ENCODE measurements at places on chromosomes 11 and 22.

DNA sequence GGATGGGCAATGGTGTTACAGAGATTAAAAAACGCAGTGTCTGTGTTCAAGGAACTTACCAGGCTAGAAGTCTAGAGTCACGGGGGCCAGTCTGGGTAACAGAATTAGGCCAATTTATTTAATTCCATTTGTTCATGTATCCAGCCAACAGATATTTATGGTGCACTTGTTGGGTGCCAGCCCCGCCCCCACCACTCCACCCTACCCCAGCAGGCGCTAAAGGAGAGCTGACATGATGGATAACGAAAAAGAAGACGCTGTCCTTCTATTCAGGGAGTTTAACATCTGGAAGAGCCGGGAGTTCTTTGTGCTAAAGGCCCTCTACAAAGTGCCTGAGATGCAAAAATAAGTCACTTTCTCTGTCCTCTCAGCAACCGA, 1.1 kb upstream of the BMAL1 start:
- no peak for DNase-seq

DNA sequence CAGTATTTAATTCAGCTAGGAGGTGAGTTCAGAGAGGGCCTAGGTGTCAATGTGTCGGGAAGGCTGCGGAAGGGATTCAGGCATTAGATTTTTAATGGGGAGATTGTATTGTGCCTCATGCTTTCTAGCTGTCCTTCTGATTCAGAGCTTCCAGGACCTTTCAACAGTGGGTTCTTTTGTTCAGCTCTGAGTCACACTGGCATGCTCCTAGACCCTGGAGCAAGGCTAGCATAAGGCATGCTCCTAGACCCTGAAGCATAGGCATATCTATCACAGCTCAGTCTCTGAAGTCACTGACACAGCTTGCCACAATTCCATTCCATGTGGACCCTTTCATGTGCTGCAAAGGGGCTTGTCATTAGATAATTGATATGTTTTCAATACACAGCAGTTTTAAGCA, 396.9 kb downstream of the RAB38 start:
- DNase-seq = no peak

- peak; percentile 75 for DNase-seq
Measured at GRCh38 chr11:12376259-12377081, 901 bp upstream of the PARVA start.

DNA sequence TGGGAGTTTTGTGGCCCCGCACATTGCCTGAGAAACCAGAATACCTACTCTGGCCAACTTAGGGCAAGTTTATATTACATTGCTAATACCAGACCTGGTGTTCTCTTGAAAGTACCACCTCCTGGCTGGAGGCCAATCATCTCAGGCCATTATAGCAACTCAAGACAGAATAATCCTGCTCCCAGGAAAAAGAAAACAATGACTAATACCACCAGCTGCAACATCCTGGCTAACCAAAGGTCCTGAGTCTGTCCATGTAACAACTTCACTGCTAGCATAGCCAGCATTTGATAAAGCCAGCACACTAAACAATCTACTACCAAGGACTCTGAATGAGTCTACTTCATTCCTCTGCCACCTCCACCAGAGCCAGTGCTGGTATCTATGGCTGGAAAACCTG, 1298.7 kb upstream of the CNTN5 start:
- peak; percentile 85 for DNase-seq

DNA sequence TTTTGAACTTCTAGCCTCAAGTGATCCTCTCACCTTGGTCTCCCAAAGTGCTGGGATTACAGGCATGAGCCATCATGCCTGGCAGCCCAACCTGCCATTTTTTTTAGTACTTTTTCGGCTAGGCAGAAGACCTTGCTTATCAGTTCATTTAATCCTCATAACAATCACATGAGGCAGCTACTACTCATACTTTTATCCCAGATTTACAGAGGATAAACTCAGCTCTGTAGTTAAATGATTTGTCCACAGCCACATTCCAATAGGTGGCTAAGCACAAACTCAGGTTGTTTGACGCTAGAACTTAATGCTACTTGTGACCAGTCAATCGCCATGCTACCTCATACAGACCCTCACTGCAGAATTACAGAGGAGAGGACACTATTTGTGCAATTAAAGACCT, 28.1 kb downstream of the SBF2 start:
- no peak for DNase-seq

GRCh38 chr11:79413268-79413667, 27.6 kb downstream of the TENM4 start:
- peak; percentile 87 for DNase-seq

DNA sequence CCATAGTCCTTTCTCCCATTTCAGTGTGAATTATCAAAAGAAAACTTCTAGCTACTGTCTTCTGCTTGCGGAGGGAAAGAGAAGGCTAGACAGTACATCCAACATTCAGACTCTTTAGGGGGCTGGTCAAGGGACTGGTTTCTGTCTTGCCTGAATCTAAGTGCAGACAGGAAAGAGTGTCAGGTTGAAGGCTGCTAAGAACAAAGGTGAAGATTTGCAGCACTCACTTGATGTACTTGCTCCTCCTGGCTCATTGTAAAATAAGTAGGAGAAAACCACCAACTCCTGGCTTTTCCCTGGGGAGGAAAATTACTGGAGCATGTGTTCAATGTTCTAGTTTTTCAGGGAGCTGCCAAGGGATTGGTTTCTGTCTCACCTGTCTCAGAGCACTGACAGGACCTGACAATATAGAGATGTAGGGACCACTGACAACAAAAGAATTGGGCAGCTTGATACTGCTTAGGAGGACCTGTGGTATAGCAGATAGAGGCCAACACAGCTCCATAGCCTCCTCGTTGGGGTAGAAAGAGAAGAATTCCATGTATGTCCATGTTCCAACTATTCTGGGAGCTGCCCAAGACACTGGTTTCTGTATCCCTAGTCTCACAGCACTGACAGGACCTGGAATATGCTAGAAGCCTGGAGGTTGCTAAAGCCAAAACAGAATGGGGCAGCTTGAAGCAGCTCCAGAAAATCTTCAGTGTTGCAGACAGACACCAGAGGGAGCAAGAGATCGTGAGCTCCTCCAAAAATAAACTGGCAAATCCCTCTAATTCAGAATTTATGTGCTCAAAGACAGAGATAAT, 39.7 kb upstream of the MMP12 start:
- peak; percentile 16 for DNase-seq

DNA sequence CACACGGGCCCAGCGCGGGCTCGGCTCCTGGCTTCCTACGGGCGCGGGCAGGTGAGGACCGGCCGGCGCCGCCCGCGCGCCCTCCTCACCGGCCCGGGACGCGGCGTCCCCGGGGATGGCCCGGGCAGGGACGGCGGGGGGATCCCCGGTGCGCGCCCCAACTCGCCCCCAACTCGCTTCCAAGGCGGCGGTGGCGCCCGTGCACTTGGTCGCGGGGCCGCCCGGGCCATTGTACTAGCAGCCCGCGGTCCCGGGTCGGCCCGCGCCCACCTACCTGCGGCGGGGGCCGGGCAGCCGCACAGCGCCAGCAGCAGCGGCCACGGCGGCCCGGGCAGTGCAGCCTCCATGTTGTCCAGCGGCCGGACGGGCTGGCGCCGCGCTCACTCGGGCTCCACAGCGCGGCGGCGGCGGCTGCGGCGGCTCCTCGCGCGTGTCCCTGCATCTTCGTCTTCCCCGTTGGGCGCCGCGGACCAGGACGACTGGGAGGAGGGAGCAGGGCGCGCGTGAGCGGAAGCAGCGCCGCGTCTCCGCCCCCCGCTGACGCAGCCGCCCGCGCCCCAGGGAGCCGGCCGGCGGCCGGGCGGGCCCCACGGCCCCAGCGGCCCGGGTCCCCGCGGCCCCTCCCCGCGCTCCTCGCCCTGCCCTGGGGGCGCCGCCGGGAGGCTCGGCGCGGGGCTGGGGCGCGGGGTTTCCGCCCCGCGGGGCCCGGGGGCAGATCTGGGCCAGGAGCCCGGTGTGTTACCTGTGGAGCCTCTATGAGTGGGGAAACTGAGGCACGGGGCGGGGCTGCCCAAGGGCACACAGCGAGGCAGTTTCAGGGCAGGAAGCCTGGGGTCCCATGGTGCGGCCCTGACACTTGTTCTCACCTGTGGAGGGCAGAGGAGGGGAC, 159.3 kb upstream of the GRK3 start:
- DNase-seq = peak; percentile 38

- peak; percentile 97 for DNase-seq
Measured at GRCh38 chr11:74672956-74673692, 58.1 kb downstream of the CHRDL2 start.

DNA sequence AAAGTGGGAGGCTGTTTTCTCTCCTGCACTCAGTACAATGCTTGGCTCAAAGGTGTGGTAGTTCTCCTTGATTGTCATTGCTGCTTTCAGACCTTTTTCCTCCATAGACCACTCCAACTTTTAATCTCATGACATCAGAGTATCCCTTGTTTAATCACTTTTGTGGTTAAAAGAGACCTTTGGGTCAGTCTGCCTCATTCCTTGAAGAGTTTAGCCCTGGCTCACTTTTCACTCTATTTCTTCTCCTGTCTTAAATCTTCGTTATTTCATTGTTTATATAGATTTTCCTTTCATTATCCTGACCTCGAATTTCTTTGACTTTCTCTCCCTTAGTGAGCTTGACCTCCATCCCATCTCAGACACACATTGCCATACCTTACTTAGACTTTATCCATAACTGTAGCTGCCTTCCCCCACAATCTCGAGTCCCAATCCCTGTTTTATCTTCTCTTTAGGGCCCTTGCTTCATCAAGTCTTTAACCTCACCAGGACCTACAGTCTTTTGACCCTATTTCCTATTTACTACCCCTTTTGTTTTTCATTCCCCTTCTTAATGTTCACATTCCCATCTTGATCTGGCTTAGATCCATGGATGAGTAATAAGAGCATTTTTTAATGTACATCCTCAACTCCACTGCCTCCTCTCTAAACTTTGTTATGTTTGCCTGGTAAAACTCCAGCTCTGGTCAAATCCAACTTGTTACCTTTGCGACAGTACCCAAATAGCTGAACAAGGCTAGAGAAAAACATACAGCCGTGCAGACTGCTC, 9.5 kb downstream of the ATXN10 start:
- no peak for DNase-seq

DNA sequence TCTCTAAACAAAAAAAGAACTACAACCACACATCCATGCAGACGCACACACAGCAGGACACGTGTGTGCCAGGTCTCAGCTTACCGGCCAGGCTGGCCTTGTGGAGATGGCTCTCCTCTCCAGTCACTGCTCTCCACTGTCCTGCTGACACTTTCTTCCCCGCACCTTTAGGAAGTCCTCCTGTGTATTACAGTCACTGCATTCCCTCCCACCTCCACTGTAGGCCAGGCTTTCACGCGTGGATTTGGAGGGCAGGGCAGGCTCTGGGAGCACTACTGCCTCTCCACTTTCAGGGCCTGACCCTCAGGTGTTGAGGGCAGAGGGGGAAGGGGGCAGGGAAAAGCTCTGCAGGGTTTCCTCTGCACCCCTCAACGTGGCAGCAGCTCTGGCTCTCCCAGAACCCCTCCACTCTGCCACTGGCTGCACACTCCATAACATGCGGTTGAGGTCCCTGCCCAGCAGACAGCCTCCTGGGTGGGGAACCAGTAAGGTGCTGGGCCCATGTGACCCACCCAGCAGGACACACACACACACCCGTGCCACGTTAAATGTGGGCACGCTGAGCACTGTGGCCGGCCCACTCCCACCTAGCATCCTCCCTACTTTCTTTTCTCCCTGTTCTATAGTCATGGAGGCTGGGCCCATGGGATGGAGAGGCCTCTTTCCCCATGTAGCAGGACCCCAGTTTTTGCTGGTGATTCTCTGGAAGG, 107.0 kb upstream of the PITPNB start:
- no peak for DNase-seq

- no peak for DNase-seq
Measured at GRCh38 chr11:9562716-9563115, 10.8 kb upstream of the WEE1 start.

GRCh38 chr11:12174128-12174476, 63.7 kb downstream of the MICAL2 start:
- no peak for DNase-seq

- DNase-seq = no peak
Measured at GRCh38 chr11:33362051-33362910, 105.1 kb downstream of the HIPK3 start.

DNA sequence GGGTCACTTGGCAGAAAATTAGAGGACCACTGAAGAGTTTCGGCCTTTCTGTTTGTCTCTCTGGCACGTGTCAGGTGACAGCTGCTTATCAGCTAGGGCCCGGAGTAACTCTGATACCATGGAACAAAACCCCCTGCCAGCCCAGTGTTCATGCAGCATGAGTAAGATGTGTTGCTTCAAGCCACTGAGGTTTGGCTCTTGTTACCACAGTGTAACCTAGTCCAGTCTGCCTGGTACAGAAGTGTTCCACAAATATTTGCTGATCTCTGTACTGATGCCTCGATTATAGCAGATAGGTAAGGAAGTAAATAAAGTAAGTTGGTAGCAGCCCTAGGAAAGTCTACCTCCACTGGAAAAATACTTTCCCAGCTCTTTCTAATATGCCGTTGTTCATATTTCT, 20.5 kb upstream of the ETS1 start:
- no peak for DNase-seq

DNA sequence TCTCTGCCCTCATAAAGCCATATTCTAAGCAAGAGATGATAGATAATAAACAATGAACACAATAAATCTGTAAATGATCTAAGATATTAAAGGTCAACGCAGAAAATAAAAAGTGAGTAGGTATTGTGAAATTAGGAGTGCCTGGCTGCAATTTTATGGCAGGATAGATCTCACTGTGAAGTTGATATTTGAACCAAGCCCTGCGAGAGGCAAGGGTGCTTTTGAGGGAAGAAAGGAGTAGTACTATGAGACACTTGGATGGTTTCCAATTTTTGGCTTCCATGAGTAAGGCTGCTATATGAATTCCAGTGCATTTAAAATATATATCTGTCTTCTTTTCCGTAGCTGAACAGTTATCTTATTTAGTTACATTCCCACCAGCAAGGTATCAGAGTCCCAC, 720.0 kb upstream of the CNTN5 start:
- no peak for DNase-seq

- no peak for DNase-seq
Measured at GRCh38 chr11:96329855-96330510, 13.0 kb downstream of the MAML2 start.

DNA sequence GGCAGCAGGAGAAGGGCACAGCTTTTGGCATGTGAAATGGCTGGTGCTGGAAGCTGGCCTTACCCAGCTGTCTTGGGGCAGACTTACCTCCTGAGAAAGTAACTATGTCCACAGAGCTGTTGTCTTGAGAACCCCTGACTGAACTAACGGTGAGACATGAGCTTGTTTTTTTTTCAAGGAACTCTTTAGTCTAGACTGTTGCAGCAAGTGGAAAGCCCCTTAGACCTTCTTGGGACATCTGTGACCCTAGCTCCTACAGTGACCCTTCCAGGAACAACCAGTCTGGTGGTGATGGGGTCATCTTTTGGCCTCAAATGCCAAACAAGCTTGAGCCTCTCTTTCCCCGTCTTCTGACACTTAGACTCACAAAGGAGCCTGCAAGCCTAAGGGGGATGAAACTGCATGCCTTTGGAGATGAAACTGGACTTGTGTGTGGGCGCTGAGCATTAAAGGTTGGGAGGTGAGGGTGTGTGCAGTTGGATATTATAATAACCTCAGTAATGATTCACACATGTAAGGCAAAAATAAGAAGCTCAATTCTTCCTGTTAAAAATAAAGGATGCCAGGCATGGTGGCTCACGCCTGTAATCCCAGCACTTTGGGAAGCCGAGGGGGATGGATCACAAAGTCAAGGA, 35.4 kb downstream of the SDHD start:
- no peak for DNase-seq

- DNase-seq = no peak
Measured at GRCh38 chr22:31447337-31447736, 42.3 kb downstream of the EIF4ENIF1 start.

GRCh38 chr11:129946256-129946655, 50.9 kb upstream of the NFRKB start:
- DNase-seq = no peak

Measured in MG63 (cell line).